ENCODE measurements at places on chromosomes 3 and 15.

GRCh38 chr15:64697911-64698369 is 77.4 kb downstream of the RBPMS2 start:
- DNase-seq = no peak

- no peak for DNase-seq
Observed at GRCh38 chr15:70786996-70787395, 23.6 kb upstream of the UACA start.

DNA sequence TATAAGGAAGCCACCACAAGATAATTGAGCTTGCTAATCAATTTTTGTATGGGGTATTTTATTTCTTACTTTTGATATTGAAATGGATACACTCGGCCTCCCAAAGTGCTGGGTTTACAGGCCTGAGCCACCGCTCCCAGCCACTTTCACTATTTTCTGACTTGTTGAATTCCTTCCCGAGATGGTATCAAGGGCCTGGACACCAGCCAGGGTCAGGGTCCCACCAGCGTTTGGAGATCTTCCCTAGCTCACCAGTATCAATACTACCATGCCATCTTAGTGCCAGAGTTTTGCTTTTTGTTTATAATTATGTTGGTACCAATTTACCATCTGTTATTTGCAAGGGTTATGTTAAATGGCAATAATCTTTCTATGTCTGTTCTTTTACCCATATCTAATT is 5.5 kb upstream of the SELENOT start:
- DNase-seq = no peak

GRCh38 chr15:31104003-31104402 is 2.5 kb upstream of the TRPM1 start:
- no peak for DNase-seq

GRCh38 chr15:51126842-51127241 is 32.1 kb upstream of the TNFAIP8L3 start:
- DNase-seq = no peak

DNA sequence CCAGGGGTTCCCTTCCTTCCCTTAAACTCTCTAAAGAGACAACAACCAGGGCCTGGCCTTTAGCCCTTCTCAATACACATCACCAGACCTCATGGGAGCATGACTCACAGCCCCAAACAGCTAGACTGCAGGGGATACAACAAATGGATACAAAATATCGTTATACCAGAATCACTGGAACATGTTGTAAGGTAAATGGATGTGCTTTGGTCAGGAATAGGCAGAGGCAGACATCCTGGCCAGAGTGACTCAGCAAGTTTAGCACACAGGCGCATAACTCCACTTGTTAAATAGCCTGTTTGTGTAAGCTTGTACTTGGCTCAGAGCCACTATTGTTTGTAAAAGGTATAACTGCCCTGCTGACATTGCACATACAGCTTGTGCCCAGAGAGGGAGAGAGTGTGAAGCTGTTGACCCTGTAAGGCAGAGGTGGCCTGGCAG is 18.3 kb downstream of the TMED3 start:
- no peak for DNase-seq

DNA sequence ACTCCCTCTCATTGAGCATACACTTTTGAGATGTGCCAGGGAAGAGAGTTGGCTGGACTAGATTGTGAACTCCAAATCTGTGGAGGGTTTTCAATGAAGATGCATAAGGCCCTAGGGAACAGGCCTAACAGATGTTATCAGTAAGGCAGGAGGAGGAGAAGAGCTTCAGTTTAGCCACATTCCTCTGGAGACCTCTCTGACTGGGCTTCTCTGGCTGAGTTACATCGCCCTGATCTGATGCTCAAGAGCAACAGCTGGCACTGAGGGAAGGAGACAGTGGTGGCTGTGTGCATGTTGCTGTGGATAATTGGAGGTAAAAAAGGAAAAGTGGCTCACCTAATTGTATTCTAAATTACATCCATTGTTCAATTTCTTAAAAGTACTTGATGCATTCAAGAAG is 206.4 kb upstream of the CFAP20DC start:
- no peak for DNase-seq
